Activated CD4-positive, alpha-beta T cell treated with anti-CD3 and anti-CD28 coated beads, Interleukin-2, amount 10 ng/mL, durations not matched to agents 7 days and 5 days (primary cell): ENCODE measurements at places on chromosomes 4 and X.

- no peak for DNase-seq
Measured at GRCh38 chr4:164959896-164960295, 17.6 kb downstream of the TRIM61 start.

DNA sequence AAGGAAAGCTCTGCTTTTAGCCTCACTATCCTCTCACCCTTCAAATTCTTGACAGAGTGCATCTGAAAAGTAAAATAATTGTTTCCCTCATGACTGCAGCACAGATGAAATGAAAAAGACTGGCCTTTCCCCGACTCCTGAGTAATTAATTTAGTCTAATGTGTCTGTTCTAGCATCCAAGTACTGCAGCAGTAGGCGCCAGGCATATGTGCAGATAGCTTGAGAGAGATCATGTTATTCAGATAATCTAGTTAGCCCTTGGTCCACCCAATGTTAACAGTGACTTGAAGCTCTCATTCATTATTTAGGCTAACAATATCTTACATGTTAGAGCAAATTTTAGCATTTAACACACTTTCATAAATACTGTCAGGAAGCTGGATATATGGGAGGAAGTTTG, 54.0 kb downstream of the MAP9 start:
- DNase-seq, result no peak

GRCh38 chr4:151922811-151923210, 162.0 kb upstream of the GATB start:
- DNase-seq, result no peak

DNA sequence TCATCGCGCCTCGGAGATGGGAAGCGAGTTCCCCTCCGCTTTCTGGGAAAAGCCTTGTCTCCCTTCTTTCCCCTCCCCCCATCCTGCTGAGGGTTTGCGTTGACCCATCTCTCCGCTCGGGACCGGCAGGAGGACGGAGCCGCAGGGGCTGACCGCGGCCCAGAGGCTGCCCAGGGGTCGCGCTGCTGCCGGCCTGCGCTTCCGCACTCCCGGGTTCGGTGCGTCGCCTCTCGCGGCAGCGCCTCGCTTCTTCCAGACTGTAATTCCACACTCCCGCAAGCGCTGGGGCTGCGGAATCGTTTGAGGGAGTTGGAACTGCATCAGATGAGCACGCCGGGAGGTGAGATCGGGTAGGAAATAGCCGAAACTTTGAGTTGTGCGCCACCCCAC, 88.3 kb downstream of the BCOR start:
- no peak for DNase-seq

DNA sequence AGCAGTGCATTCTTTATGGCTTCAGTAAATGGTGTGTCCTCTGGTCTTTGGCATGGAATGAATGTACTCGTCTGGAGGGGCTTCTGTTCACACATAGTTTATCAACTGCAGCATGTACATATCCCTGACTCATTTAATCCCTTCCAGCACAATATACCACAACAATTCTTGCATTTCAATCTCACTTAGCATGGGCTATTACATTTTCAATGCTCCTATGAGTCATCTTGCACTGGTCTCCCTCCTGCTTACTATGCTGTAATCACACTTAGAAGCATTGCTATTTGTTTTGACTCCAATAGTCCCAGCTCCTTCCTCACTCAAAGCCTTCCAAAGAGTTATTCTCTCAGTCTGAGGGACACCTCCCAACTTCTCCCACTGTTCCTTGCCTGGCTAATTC, 180.9 kb upstream of the NUDT10 start:
- DNase-seq, result no peak

GRCh38 chr4:126718136-126718535, 914.6 kb upstream of the INTU start:
- no peak for DNase-seq

DNA sequence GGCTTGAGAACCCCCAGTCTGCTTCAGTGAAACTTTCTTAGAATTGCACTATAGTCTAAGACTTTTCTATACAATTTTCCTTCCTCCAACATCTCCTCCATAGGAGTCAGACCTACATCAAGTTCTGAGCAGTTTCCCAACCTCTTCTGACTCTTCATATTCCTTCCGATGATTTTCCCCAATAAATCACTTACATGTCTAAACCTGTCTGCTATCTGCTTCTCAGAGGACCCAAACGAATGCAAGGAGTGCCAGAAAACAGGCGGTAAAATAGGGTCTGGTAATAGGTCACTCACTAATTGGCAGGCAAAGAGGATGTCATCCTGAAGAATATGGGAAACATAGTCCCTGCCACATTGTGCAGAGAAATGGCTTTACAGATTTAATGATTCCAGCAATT, 153.9 kb downstream of the PCDH18 start:
- DNase-seq, result no peak

- no peak for DNase-seq
Measured at GRCh38 chrX:78725287-78725686, 22.2 kb upstream of the LPAR4 start.

GRCh38 chrX:144214651-144215050, 330.8 kb downstream of the UBE2NL start:
- no peak for DNase-seq

DNA sequence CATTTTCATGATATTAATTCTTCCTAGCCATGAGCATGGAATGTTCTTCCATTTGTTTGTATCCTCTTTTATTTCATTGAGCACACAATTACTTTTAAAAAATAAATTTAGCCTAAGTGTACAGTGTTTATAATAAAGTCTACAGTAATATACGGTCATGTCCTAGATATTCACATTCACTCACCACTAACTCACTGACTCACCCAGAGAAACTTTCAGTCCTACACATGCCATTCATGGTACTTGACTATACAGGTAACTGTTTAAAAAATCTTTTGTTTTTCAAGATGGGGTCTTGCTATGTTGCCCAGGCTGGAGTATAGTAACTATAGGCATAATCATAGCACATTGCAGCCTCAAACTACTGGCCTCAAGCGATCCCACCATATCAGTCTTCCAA, 348.1 kb downstream of the RAPGEF2 start:
- no peak for DNase-seq

DNA sequence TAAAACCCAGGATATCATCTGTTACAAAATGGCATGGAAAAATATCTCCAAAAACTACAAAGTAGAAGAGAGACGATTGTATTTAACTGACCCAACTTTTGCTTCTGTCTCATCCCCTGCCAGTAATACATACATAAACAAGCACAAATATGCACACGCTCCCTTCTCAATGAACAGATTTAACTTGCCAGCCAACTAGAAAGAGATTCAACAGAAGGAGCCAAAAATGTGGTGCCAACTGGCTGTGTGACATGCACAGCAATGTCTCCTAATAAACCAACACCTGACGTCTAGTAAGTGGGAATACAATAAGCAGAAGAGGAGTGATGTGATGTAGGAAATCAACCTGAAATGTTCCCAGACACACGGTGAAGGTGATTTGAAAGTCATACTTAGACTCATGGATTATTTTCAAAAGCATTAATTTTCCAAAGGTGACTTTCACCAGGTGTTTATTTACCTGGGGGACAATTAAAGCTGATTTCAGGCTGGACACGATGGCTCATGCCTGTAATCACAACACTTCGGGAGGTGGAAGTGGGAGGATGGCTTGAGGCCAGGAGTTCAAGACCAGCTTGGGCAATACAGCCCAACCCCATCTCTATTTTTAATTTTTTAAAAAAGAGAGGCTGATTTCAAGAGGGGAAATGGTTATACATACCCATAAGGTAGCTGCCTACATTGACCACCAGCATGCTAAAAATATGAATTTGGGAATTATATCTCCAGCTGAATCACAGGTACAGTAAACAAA, 33.7 kb downstream of the SH3RF1 start:
- no peak for DNase-seq

DNA sequence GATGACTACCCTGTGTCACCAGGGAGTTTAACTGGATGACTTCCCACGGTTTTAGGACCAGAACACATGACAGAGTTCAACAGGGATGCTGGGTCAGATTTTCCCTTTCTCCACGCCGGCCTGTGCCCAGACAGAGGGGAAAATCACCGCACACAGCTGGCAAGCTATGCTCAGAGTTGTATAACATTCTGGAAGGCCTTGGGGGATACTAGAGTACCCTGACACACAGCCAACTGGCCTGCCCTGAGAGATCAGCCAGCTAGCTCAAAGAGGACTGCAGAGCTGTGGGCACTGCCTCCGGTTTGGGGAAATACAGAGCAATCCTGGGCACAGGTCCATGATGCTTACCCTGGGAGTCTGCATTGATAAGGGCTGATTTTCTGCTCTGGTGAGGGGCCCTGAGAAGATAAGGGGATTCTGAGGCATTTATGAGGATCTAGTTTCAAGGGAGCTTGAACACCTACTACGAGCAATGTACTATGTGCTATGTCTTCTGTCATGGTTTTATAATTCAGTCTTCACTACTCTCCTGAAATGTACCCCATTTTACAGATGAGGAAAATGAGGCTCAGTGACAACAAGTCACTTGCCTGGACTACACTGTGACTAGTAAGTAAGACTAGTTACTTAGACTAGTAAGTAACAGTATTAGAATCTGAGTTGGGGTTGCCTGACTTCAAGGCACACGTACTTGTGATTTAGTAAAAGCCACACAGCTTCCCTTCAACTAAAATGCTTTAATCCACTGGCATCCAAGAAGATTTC, 14.7 kb downstream of the C4orf54 start:
- DNase-seq, result no peak

GRCh38 chrX:102345916-102346315, 93.9 kb downstream of the NXF2B start:
- peak; percentile 66 for DNase-seq

DNA sequence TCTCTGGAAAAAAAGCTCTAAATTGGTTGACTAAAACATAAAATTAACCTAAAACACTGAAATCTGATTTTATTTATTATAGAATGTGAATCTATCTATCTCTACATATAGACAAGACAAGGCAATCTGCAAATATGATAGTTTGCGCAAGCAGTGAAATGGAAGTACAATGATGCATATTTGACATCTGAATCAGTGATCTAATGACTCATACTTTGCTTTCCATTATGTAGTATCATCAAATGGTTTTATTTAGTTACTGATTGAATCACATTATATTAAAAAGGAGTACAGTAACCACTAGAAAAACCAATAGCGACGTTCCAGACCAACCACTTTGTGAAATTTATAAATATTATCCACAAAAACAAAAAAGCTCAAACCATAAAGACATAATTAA, 1969.3 kb downstream of the PCDH7 start:
- no peak for DNase-seq

DNA sequence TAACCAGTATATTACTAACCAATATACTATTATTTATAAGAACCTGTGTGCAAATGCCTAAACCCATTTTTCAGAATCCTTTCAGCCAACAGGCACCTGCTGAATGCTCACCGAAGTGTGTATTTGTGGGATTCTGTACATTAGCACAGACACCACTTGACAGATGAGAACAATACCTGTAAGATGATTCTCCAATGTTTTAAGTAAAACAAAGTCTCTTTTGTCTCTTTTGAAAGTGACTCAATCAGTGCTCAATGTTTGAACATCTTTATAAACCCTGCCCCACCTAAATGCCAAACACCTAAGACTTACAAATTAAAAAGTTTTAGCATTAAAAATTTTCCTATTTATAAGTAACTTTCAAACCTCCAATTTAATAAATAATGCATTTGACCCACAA, 763 bp downstream of the ASB9 start:
- no peak for DNase-seq

GRCh38 chr4:3823496-3824341, 57.5 kb downstream of the ADRA2C start:
- DNase-seq, result no peak

DNA sequence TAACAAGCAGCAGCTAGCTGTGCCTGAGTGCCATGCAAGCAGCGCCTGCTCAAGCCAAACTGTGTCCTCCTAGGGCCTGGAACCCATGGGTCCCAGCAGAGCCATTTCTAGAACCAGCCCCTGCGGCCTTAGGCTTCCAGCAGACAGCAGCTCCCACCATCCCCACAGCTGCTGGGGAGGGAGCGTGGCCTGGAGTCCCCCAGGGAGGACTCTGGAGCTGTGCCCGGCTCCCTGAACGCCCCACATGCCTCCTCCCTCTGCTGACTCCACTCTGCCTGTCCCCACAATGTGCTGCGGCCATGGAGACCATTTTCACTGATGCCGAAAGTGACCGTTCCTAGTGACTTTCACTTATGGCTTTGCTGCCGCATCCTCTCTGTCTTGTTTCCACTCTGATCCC, 45.9 kb downstream of the GAK start:
- no peak for DNase-seq

DNA sequence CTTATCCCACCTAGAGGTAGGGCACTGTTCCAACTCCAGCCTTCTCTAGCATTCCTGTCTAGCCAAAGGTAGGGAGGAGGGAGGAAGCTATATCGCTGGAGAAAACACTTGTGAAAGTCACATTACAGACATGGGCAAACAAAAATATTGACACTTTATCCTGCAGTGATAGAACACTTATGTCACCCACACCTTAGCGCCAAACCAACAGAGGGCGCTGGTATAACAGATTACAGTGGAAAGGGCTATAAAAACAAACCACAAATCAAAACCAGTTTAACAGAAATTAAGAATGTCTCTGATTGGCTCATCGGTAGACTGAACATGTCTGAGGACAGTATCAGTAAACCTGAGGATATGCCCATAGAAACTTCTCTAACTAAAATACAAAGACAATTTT, 451.3 kb downstream of the TLL1 start:
- no peak for DNase-seq

DNA sequence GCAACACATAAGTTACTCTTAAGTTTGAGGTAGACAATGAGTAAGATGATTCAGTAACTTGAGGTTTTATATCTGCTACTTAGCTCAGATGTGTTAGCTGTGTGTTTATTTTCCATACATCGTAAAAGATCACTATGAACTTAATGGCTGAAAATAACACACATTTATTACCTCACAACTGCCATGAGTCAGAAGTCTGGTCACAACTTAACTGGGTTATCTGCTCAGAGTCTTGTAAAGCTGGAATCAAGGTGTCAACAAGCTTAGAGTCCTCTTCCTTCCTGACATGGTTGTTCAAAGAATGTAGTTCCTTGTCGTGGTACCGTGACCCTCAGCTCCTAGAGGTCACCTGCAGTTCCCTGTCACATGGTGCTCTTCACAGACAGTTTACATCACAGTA, 204.9 kb upstream of the MAGEB2 start:
- DNase-seq, result no peak
